ENCODE measurements at places on chromosomes 5 and 9.

- no peak for DNase-seq
These were observed 33.0 kb downstream of the ELOVL7 start for GRCh38 chr5:60811105-60811504.

GRCh38 chr5:111016801-111017200 is 54.7 kb upstream of the TSLP start:
- no peak for DNase-seq

GRCh38 chr5:171969288-171969880 is 37.1 kb downstream of the FBXW11 start:
- DNase-seq = no peak

- peak; percentile 55 for DNase-seq
These were observed 473.2 kb downstream of the ENC1 start for GRCh38 chr5:74167206-74167929.

- no peak for DNase-seq
These were observed 605.0 kb downstream of the MTRR start for GRCh38 chr5:8473827-8474568.

- DNase-seq = no peak
These were observed 52.4 kb downstream of the MEF2C start for GRCh38 chr5:88830567-88830966.

GRCh38 chr5:79954620-79955019 is 36.4 kb downstream of the MTX3 start:
- DNase-seq = no peak

DNA sequence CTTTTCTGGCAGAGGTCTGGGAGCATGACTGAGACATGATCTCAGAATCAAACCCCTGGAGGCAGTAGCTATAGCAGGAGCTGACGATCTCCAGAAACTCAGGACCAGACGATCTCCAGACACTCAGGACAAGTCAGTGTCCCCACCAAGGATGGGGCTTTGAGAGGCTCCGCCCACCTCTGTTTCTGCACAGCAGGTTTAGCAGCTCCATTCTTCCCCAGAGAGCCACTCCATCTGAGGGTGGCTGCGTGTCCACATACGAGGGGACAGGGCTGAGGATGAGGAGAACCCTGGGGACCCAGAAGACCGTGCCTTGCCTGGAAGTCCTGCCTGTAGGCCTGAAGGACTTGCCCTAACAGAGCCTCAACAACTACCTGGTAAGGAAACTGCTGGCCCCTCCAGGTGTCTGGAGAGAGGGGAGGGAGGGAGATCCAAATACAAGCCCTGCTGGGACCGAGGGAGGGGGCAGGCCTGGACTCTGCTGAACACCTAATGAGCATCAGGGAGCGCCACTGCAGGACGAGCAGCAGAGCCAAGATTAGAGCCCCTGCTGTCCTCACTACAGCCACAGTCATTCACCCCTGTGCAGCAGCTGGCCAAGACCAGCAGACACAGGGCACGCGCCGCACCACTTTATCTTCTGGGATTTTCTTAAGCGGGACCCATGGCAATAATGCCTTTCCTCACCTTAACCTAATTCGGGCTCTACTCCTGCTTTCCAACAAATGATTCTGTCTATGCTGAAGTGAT is at the start of gene GABRP:
Gene GABRP, plus strand, starts transcription at position 228 of the 750 bp plus-strand sequence. CDS start 4,891 bp downstream, outside the sequence.
- DNase-seq = no peak

DNA sequence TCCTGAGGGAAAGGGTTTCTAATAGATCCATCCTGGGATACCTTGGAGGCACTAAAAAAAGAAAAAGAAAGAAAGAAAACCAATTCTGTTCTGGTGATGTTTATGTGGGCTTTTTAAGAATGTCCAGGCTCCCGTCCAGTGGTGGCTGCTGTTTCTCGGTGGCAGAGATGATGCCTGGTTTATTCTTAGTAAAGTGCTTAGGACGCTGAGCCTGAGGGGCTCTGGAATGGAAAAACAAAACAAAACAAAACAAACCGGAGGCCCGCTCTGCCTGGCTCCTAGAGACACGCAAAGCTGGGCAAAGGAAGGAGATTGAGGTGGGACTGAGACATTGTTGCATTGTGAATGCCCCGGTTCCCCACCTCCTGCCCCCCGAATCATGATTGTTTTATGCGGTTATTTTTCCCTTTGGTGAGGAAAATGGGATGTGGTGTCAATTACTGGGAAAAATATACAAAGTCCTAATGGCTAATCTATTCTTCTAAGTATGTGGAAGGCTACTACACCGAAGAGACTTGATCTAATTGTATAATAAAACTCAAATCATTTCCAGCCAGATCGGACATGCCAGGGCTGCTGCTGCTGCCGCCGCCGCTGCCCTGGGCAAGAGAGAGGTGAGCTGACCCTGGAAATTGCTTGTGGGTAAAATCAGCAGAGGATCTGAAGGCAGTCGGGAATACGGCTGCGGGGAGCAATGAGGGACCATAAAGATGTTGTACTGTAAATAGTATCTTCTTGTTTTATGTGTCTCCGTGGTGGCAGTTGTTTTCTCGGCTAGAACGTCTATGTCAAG is 644.9 kb downstream of the CCDC171 start:
- no peak for DNase-seq

DNA sequence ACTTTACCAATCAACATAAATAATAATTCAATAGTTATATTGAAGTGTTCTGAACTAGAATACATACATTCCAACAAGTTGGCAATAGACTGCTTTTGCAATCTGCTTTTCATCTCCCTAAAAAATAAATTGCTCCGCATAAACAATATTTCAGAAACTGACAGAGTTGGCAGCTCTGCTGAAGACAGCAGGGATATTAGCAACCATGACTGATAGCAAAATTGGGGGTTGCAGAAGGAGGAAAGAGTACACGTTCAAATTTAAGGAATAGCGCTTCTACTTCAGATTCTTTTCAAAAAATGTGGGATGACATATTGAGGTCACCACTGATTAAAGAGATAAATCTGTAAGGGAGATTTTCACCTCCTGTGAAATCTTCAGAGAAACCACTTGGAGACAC is 521.2 kb downstream of the DTWD2 start:
- no peak for DNase-seq

GRCh38 chr5:174971210-174971609 is 246.8 kb downstream of the MSX2 start:
- DNase-seq = no peak

- peak; percentile 58 for DNase-seq
These were observed 7.9 kb downstream of the MTRR start for GRCh38 chr5:7876867-7877266.

DNA sequence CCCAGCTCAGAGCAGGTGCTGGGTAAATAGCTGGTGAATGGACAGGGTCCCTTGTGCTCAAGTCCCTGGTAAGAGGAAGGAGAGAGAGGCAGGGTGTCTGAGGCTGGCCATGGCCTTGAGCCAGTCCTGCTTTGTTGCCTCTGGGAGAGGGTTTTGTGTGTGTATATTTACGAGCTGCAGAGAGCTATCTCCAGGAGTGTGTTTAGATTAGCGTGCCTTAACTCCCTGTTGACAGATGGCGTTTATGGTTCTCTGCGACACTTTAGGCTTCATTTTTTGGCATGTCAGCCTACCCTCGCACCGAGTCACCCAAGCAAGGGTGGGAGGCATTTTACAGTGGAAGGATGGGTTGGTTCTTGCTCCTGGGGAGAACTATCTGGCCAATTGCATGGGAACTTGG is 22.2 kb downstream of the HMCN2 start:
- no peak for DNase-seq

DNA sequence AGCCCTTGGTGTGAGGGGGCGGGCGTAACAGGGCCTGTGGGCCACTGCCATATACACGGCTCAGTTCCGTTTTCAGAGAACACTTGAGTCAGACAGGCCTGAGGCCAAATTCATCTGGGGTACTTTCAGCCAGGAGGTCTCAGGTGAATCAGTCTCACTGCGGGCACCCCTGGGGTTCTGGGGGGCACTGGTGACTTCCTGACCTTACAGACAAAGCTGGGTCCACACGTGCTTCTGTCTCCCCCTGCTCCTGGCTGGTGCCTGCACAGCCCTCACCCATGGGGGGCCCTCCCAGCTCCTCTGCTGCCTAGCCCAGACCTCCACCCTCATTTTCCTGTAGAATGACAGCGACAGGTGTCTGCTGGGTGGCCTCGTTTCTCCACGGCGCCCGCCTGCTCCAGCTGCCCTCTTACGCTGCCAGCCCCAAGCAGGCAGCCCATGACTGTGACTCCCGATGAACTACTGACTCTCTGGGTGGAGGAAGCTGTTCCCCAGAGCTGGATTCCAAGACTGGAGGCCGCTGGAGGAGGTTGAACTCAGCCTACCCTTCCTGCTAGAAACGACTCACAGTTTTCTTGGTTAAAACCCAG is 374.1 kb upstream of the IRX4 start:
- DNase-seq = no peak

- no peak for DNase-seq
These were observed 40.0 kb upstream of the ABL1 start for GRCh38 chr9:130794923-130795495.

- peak; percentile 35 for DNase-seq
These were observed 17.8 kb downstream of the TICAM2 start for GRCh38 chr5:115584501-115584900.

GRCh38 chr9:98091735-98092612 is 27.0 kb downstream of the TRIM14 start:
- DNase-seq = no peak

- no peak for DNase-seq
These were observed 213.5 kb upstream of the TARS1 start for GRCh38 chr5:33227247-33227646.

DNA sequence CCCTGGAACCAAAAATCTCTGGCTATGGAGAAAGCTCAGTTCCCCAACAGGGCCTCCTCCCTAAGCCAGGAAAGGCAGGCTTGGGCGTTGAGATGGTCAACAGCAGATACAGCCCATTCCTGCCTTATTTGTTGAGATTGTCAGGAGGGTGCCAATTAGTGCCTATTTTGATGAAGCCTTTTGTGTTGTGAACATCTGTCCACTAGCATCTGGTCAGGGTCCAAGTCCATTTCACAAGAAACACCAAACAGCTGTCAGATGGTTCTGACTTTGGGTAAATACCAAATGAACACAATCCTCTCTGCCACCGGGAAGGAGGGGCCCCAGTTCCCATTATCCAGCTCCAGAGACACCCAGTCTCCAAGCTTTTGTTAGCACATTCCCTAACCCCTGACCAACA is 19.9 kb downstream of the SEMA6A start:
- no peak for DNase-seq

DNA sequence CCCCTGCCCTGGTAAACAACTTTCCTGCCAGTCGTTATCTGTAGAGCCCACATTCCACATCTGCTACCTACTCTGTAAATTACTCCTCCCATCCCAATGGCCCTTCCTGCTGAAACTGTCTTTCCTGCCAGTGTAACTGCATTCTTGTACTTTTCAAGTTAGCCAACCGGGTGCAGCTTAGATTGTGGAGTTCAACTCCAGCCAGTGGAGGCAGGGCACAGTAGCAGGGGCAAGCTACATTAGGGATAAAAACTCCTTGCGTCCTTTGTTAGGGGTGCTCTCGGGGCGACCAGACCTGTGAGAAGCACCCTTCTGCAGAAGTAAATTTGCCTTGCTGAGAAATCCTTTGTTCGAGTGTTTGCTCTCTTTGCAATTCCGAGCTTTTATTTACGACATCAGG is 639.0 kb upstream of the TYRP1 start:
- no peak for DNase-seq

DNA sequence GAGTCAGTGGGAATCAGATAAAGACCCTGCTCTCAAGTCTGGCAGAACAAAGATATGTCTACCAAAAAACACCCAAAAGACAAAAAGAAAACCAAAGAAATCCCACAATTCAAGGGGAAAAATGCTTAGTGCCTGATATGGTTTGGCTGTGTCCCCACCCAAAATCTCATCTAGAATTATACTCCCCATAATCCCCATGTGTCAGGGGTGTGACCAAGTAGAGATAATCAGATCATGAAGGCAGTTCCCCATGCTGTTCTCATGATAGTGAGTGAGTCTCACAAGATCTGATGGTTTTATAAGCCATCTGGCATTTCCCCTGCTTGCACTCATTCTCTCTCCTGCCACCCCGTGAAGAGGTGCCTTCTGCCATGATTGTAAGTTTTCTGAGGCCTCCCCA is 13.4 kb downstream of the FBXO10 start:
- no peak for DNase-seq

GRCh38 chr5:96778409-96778808 is 29.3 kb downstream of the ERAP1 start:
- no peak for DNase-seq

DNA sequence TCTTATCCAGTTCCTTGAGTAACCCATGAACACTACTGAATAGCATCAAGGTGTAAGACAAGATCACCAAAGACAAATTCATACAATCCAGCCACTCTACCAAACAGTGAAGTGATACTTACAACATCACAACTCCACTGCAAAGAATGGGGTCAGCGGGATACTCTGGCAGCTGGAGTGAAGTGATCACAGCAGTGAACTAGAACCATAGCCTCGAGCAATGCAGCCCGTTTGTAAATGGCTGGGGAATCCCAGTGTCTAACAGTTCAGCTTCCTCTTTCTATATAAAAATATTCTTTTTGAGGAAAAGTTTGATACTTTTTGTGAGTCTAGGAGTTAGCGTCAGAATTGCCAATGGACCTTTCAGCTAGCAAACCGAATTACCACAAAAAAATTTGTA is 515.2 kb downstream of the ZNF608 start:
- DNase-seq = peak; percentile 35

- no peak for DNase-seq
These were observed 73.3 kb downstream of the NTNG2 start for GRCh38 chr9:132235125-132235524.

DNA sequence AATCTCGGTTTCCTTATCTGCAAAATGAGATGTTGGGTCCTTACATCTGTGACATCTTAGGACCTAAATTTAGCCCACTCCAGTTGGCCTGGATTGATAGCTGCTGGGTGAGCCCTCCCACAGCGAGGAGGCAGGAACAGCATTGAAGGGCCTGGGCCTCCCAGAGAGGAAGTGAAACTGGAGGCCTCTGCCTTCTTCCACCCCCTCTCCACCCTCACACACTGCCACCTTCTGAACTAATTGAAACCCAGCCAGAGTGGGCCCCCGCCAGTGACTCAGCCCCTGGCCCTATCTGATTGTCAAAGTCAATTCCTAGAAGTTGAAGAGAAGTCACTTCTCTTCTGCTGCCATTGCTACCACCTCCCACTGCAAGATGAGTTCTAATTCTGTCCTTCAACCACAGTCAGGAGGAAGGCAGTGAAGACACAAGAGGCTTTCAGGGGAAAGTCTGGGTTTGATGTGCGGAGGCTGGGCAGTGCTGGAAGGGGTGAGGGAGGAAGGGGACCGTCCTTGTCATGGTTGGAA is 55.2 kb upstream of the NEK6 start:
- DNase-seq = peak; percentile 17

- DNase-seq = peak; percentile 33
These were observed 2.5 kb upstream of the PSMD5 start for GRCh38 chr9:120845255-120845654.
